ENCODE measurements at places on chromosomes 4 and X.

GRCh38 chr4:88091378-88091777, 67.1 kb downstream of the ABCG2 start:
- no peak for DNase-seq

GRCh38 chr4:181538431-181538830, 704.8 kb upstream of the TENM3 start:
- DNase-seq, result no peak

GRCh38 chr4:98557194-98557892, 101.1 kb downstream of the TSPAN5 start:
- DNase-seq, result peak; percentile 26

- DNase-seq, result no peak
These were observed 12.2 kb upstream of the HERC6 start for GRCh38 chr4:88366460-88366859.

GRCh38 chrX:2696698-2697215, 5.7 kb downstream of the CD99 start:
- peak; percentile 49 for DNase-seq

GRCh38 chrX:54891573-54891972, 29.1 kb upstream of the TRO start:
- DNase-seq, result peak; percentile 43
